MM.1S (cell line): ENCODE measurements at places on chromosomes 2 and 18.

DNA sequence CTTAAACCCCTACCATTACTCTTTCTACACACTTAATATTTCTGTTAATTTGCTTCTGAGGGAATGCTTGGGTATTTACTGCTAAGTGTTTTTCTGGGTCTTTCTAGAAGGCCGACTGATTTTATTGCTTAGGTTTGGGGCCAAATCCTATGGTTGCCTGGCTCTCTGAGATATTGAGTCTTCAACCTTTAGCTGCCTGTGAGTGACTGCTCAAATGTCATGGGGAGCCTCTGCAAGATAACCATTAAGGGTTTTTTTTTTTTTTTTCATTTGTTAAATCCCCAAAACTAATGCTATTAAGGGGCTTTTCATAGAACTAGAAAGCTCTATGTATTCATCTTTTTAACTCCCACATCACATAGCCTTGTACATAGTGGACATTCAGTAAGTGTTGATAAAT, 5.0 kb downstream of the OSBPL6 start:
- H3K4me1 ChIP-seq: no peaks in the 10 kb centered on the region
- no peaks in the 10 kb centered on the region for H3K36me3 ChIP-seq
- no peak overlapping the region for H3K27ac ChIP-seq

- H3K36me3 ChIP-seq: no peaks in the 10 kb centered on the region
- H3K27me3 ChIP-seq: no peaks in the 10 kb centered on the region
- DNase-seq: no peak
- peaks cover 14% of the 10 kb centered on the region for H3K4me1 ChIP-seq
- no peak overlapping the region for H3K27ac ChIP-seq
- H3K4me3 ChIP-seq: no peak overlapping the region
These were observed 144.0 kb downstream of the LDLRAD4 start for GRCh38 chr18:13362607-13363006.

DNA sequence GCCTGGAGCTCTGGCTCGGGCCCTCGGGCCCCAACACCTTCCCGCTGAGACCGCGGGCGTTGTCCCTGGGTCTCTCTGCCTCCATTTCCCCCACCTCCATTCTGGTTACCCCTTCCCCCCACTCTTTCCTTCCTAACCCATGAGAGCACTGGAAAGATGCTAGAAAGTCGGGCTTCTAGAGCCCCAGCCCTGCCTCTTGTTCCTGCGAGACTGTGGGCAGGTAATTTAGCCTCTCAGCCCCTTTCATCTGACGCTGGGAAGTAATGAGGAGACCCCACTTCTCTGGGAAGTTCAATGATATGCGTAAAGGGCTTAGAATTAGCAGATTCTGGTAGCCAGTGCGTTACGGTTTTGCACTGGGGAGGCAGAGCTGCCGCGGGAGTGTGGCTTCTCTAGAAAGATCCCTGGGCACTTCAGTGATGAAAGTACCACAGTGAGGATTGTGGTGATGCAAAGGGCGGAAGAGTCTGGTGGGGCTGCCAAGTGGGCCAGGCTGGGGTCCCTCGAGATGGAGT, 16.2 kb upstream of the ECEL1 start:
- H3K27ac ChIP-seq: no peak overlapping the region
- peaks cover 43% of the 10 kb centered on the region for H3K27me3 ChIP-seq
- H3K36me3 ChIP-seq: no peaks in the 10 kb centered on the region
- H3K4me3 ChIP-seq: no peak overlapping the region
- H3K4me1 ChIP-seq: no peaks in the 10 kb centered on the region
- DNase-seq: no peak

DNA sequence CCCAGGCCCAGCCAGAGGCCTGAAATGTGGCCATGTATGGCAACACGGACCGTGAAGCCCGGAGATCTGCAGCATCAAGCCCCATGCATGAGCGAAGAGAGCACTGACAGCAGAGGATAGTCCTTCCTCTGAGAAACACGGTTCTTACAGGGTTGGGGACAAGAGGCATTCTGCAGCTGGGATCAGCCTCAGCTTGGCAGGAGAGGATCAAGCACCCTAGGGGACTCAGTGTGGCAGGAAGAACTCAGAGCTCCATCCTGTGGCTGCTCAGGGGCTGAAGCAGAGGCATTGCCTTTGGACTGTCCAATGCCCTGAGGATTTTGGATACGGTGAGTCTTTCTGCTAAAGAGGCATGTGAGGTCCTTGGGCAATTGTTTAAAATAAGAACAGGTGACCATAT, 368.7 kb downstream of the ZNF516 start:
- no peak overlapping the region for H3K27ac ChIP-seq
- no peaks in the 10 kb centered on the region for H3K4me1 ChIP-seq
- no peaks in the 10 kb centered on the region for H3K36me3 ChIP-seq
- H3K4me3 ChIP-seq: no peak overlapping the region

DNA sequence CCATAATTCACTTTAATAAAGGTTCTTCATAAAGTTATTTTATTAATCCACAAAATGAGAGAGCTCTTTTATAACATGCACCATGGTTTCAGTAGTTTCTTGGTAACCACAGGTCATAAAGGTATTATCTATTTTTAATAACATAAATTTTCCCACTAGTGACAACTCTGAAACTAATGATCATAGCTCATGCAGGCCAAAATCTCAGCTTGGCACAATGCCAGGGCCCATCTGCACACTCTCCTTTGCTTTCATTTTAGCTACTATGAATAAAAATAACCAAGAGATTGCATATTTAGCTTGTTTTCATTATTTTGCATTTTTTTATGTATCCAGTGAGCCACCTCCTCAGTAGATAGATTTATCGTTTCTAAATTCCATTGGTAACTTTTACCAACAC, 691.8 kb upstream of the CHAC2 start:
- no peaks in the 10 kb centered on the region for H3K36me3 ChIP-seq
- H3K4me1 ChIP-seq: peaks cover 26% of the 10 kb centered on the region
- H3K27ac ChIP-seq: peak overlapping the region; percentile 23; the same call in 1 of the 2 replicates
- no peak overlapping the region for H3K4me3 ChIP-seq
- H3K27me3 ChIP-seq: no peaks in the 10 kb centered on the region

DNA sequence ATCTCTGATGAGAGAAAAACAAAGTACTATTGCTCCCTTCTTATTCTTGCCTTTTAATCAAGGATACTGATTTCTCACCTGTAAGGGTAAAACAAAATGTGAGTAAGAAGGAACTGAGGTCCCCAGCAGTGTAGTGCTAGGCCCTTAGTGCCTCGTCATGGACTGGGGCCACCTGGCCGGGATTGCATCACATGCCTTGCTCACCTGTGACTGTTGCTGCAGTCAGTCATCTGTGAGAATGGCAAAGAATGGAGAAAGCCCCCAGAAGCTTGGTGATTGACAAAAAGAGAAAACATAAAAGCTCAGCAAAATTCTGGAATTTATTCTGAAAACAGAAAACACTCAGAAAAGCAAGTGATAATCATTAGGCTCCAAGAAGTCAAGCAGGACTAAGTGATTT, 63.4 kb downstream of the SPATS2L start:
- no peaks in the 10 kb centered on the region for H3K36me3 ChIP-seq
- no peaks in the 10 kb centered on the region for H3K27me3 ChIP-seq
- no peak for DNase-seq

GRCh38 chr2:27897717-27898116, 7.2 kb downstream of the BABAM2 start:
- H3K4me3 ChIP-seq: no peak overlapping the region
- H3K4me1 ChIP-seq: no peaks in the 10 kb centered on the region
- no peaks in the 10 kb centered on the region for H3K36me3 ChIP-seq
- no peaks in the 10 kb centered on the region for H3K27me3 ChIP-seq
- no peak overlapping the region for H3K27ac ChIP-seq
- no peak for DNase-seq

- H3K36me3 ChIP-seq: no peaks in the 10 kb centered on the region
- H3K27ac ChIP-seq: no peak overlapping the region
- DNase-seq: no peak
- no peaks in the 10 kb centered on the region for H3K4me1 ChIP-seq
These were observed 843 bp downstream of the CYS1 start for GRCh38 chr2:10079266-10079869.

GRCh38 chr2:234796045-234796591, 155.7 kb upstream of the SH3BP4 start:
- H3K4me3 ChIP-seq: no peak overlapping the region
- H3K4me1 ChIP-seq: peaks cover 15% of the 10 kb centered on the region
- no peak overlapping the region for H3K27ac ChIP-seq
- no peak for DNase-seq

DNA sequence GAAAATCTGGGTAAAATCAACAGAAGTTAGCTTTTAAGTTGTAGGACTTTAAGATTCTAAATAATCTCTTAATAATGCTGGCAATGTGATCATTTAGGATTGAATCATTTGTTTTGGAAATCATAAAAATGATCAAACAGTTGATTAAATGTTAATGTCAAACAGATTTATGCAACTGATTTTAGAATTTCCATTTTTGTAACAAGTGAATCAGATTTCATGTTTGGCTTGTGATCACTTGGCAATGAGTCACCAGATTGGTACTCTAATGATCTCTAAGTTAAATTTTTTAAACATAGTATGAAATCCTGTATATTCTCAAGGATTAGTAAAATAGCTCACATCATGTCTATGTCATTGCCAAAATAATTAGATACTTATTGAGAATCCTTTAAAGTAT, 50.1 kb upstream of the UNC80 start:
- H3K27ac ChIP-seq: no peak overlapping the region
- H3K27me3 ChIP-seq: no peaks in the 10 kb centered on the region
- H3K4me3 ChIP-seq: no peak overlapping the region
- H3K36me3 ChIP-seq: no peaks in the 10 kb centered on the region
- H3K4me1 ChIP-seq: no peaks in the 10 kb centered on the region
- no peak for DNase-seq

DNA sequence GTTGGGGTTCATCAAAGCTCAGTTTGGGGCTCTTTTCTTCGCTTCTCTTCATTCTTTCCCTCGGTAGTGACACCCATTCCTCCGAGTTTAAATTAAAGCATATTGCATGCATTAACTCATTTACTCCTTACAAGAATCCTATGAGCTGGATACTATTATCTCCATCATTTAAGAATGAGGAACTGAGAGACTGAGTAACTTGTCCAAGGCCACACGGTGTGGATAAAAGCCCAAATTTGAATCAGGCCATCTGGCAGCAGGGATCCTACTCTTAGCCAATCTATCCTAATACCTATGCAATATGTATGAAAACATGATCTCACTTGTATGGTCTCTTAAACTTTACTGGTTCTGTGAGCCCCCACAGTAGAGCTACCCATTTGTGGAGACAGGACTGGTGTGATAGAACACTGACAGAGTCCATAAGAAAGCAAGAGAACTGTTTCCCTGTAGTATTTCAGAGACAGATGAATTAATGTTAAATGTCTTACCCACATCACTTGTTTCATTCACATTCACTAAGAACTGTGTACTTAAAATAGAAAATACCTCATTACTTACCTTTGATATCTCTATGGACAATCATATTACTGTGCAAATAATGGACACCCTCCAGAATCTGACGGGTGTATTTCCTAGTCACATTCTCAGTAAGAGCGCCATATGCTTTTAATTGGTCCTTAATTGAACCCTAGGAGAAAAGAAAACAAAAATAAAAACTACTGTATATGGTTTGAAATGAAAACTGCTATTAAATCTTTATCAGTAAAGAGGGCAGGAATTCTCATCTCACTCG, 20.4 kb upstream of the ERCC3 start:
- peaks cover 4% of the 10 kb centered on the region; the same call in 1 of the 2 replicates for H3K36me3 ChIP-seq
- H3K27ac ChIP-seq: no peak overlapping the region
- H3K27me3 ChIP-seq: no peaks in the 10 kb centered on the region
- no peak overlapping the region for H3K4me3 ChIP-seq

DNA sequence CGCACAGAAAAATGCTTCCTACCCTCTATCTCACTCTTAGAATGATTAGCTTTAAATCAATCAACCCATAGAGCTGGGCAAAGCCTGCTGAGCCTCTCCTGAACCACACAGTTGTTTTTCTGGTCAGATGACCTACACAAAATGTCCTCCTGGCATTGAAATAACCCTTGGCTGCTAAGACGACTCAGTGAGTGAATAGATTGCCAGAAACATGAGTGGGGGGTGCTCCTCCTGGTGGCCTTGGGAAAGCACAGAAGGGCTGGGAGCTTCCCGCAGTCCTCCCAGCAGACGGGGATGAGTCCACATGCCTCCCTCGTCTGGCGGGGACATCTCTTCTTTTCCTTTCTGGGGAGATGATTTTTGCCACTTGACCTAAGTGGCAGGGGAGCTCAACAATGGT, 14.9 kb downstream of the MAL start:
- H3K27ac ChIP-seq: no peak overlapping the region
- no peak overlapping the region for H3K4me3 ChIP-seq
- no peaks in the 10 kb centered on the region for H3K36me3 ChIP-seq
- no peaks in the 10 kb centered on the region for H3K4me1 ChIP-seq
- H3K27me3 ChIP-seq: no peaks in the 10 kb centered on the region

- H3K4me1 ChIP-seq: no peaks in the 10 kb centered on the region
- no peak overlapping the region for H3K27ac ChIP-seq
- H3K4me3 ChIP-seq: no peak overlapping the region
- H3K36me3 ChIP-seq: no peaks in the 10 kb centered on the region
These were observed 7.1 kb upstream of the GRHL1 start for GRCh38 chr2:9944330-9944758.

DNA sequence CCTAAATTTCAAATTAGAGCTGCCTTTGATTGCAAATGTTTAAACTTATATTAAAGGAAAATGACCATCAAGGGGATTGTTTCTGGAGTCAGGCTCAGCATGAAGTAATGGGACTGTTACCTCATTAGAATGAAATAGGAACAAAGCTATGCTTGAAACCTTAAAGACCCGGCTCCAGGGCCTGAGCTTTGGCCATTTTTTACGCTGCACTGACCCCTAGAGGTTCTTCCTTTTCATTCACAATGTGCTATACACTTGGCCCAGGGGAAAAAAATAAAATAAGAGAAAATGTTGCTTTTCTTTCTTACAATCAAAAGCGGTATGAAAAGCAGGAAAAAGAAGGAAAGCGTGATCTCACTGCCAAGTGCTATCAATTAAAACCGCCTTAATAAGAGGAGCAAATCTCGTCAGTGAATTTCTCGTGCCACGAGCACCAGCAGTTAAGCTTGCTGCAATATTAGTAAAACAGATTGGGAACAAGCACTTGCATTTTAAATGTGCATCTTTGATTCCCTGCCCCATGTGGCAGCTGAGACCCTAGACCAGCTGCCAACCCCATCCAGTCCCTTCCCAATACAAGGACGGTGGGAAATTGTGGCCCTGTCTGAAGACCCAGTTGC, 96.6 kb downstream of the MBD2 start:
- H3K27ac ChIP-seq: no peak overlapping the region
- H3K4me1 ChIP-seq: no peaks in the 10 kb centered on the region
- no peaks in the 10 kb centered on the region for H3K36me3 ChIP-seq
- H3K27me3 ChIP-seq: no peaks in the 10 kb centered on the region

GRCh38 chr2:27451095-27451494, 8.9 kb downstream of the KRTCAP3 start:
- H3K27me3 ChIP-seq: no peaks in the 10 kb centered on the region
- H3K27ac ChIP-seq: no peak overlapping the region
- no peaks in the 10 kb centered on the region for H3K4me1 ChIP-seq

DNA sequence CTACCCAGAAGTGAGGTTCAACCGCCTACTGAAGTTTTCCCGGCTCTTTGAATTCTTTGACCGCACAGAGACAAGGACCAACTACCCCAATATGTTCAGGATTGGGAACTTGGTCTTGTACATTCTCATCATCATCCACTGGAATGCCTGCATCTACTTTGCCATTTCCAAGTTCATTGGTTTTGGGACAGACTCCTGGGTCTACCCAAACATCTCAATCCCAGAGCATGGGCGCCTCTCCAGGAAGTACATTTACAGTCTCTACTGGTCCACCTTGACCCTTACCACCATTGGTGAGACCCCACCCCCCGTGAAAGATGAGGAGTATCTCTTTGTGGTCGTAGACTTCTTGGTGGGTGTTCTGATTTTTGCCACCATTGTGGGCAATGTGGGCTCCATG, 48.7 kb upstream of the INPP4A start:
- DNase-seq: no peak
- no peaks in the 10 kb centered on the region for H3K4me1 ChIP-seq
